ENCODE measurements at places on chromosomes 7 and 10.

- no peak for DNase-seq
Measured at GRCh38 chr7:23284871-23285270, 14.3 kb upstream of the MALSU1 start.

DNA sequence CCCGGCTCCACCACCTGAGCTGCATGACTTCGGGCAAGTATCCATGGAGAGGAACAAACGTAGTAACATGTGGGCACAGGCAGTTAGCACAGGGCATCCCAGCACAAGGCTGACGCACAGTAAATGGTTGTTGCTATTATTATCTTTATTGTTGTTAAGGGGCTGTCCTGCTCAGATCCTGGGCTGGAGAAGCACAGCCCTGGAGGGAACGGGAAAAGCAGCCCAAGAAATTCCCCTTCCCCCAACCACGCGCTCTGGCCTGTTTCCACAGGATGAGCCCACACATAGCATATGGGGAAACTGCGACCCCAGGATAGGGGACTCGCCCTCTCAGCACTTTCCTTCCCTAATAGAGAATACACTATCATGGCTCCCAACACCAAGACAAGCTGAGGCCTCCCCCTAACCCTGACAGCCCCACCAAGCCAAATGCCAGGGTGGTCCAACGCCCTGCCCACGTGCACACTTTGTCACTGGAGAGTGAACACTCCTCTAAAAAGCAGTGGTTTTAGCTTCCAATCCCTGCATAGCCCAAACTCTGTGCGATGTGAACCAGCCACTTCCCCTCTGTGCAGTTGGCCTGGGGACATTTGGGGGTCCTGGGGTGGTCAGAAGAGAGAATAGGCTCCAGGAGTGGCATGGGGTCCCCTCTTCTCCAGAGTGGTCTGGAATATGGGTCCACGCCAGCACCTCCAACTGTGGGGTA is 11.0 kb downstream of the PSD start:
- DNase-seq, result no peak

- DNase-seq, result no peak
Measured at GRCh38 chr7:143299346-143299745, 11.2 kb downstream of the CASP2 start.

- no peak for DNase-seq
Measured at GRCh38 chr7:45143616-45144015, 14.0 kb upstream of the RAMP3 start.

GRCh38 chr7:151512353-151512752 is 7.3 kb downstream of the RHEB start:
- no peak for DNase-seq

GRCh38 chr7:81929386-81929785 is 159.5 kb upstream of the HGF start:
- DNase-seq, result no peak

DNA sequence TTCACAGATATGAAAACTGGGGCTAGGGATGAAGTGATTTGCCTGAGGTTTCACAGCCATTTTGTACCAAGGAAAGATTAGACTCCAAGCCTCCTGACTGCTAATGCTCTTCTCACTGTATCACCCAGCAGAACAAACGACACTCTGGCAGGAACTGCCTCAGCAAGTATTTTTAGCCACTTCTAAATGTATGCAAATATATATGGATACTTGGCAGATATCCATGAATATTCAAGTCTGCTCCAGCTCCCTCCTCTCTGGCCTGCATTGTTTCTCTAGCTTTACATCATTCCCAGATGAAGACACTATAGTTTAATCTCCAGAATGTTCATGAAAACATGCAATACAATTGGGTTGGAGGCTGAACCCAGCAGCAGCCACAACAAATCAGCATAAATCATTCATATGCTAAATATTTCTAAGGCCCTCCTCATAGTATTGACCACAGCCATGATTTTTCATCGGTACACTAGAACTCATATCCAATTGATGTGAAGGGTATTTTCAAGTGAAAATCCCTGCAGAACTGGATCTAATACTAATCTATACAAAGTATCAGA is 65.5 kb downstream of the HPSE2 start:
- no peak for DNase-seq

GRCh38 chr10:60863796-60864195 is 80.2 kb downstream of the RHOBTB1 start:
- no peak for DNase-seq

GRCh38 chr7:158740013-158740656 is 35.5 kb upstream of the NCAPG2 start:
- DNase-seq, result no peak

All from putamen (tissue), 1 donor.